Fibroblast of the aortic adventitia (primary cell): ENCODE measurements at places on chromosomes 5 and 9. TPM values are rescaled to one million over a fixed set of nuclear protein-coding genes. Genes with fewer than 3 reads are reported as not detected.

The S100Z gene
- not detected in 2 replicates for total RNA-seq

The SEC16A gene
- total RNA-seq: 23.8 and 39.4 TPM in 2 replicates

The FNIP1 gene
- total RNA-seq: 99.9 and 125 TPM in 2 replicates

GRCh38 chr5:2575871-2576270 lies 175.6 kb downstream of the IRX2 start:
- no peak for DNase-seq

- no peak for DNase-seq
Observed at GRCh38 chr9:122031157-122031556, 62.0 kb downstream of the TTLL11 start.
